ENCODE measurements at places on chromosomes 2 and 18.
A peak's percentile ranks its signal among the peaks of the same experiment; 100 is the strongest.

DNA sequence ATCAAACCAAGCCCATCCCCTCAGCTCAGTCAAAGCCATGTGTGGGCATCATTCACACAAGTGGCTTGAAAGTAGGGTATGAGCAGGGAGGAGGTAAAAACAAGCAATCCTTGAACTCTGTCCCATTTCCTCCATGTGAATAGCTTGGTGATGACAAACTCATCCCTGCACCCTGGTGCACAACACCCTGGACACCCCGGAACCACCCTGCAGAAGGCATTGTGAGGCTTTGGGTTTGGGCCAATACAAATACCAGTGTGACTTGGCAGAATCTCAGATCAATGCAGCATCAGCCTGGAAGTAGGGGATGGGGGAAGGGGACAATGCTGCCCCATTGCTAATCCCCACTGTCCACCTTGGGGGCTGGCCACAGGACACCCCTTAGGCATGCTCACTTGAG lies 28.6 kb downstream of the TGFA start:
- DNase-seq = no peak

GRCh38 chr2:193891023-193891422 lies 1696.3 kb upstream of the TMEFF2 start:
- no peak for DNase-seq

- no peak for DNase-seq
Observed at GRCh38 chr2:156019341-156019740, 313.2 kb downstream of the NR4A2 start.

- no peak for DNase-seq
Observed at GRCh38 chr2:182921234-182921633, 54.8 kb upstream of the FRZB start.

DNA sequence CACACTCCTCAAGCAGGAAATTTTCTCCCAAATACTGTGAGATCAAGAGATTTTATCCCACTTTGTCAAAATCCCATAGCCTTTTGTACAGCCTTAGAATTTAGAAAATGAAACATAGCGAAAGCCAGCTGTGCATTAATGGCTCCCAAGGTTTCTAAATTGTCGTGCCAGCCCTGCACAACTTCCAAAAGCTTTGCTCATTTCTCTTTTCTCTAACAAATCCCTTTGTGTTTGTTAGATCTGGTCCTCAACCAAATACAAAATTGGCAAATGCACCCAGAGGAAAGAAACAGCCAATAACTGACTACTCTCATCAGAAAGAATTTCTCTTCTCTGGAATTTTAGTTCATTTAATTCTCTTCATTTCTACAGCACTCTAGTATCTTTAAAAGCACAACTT lies 361.1 kb downstream of the INSIG2 start:
- DNase-seq = no peak

GRCh38 chr18:38644875-38645641 lies 1079.5 kb upstream of the CELF4 start:
- no peak for DNase-seq

DNA sequence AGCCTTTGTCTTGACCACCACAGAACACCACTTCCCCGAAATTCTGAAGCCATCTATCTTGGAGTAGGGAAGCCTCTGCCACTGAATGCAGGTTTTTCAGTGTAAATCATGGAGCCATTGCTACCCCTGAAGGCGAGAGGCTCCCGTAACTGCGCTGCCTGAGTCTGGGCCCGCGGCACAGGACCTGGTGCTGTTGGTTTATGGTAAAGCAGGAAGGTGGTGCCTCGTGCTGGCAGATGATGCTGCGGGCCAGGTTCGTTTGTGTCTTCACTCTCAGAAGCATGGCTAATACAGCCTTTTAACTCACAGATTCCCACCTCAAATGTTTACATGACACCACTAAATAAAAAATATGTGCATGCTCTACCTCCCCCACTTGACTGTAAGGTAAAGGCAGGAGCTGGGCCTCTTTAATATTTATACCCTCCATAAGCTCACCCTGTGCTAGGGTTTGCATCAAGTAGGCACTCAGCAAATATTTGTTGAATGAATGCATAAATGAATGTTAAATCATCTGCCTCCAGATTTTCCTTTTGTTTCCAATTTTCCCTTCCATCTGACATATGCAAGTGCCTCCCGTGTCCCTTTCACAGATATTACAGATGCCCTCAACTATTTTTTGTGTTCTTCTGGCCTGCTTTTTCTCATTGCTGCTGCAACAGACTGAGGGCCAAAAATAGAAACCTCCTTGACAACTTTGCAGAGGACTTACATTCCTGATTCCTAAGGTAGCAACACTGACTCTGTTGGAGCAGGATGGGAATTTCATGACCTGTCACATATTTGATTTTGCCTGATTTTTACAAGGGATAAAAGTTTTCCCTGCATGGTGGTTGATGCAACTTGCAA lies 83.5 kb upstream of the CPO start:
- DNase-seq = no peak

DNA sequence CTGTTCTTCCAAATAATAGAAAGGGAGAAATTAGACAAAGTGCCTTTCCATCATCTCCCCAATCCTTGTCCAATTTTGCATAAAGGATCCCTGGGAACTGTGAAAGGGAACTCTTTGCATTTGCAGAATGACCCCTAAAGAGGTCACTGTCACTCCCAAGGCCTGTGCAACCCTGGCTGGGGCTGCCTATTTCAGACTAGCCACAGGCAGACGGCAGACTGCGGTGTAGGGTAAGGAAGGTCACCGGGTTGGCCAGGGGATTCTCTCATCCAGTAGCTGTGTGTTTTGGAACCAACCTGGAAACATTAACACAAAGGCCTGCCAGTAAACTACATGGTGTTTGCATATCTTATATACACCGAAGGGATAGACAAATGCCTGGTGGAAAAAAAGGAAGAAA lies 818.7 kb downstream of the BCL11A start:
- no peak for DNase-seq

- no peak for DNase-seq
Observed at GRCh38 chr2:207265869-207266268, 100.1 kb upstream of the KLF7 start.

DNA sequence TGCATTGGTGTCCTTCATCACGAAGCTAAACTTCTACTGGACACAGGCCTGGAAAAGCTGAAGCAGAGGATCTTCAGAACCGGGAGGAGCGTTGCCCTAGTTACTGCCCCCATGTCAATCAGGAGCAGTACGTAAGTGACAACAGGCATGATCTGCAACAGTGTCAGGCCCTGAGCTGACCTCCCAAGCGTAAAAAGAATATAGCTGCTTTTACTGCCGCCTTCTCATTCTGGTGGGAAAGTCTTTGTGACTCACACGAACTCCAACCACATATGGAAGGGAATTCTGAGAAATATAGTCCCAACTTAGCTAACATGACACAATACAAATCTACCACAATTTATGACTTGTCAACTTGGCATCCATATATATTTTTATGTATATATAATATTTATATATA lies 1007.7 kb upstream of the CDH2 start:
- DNase-seq = no peak

DNA sequence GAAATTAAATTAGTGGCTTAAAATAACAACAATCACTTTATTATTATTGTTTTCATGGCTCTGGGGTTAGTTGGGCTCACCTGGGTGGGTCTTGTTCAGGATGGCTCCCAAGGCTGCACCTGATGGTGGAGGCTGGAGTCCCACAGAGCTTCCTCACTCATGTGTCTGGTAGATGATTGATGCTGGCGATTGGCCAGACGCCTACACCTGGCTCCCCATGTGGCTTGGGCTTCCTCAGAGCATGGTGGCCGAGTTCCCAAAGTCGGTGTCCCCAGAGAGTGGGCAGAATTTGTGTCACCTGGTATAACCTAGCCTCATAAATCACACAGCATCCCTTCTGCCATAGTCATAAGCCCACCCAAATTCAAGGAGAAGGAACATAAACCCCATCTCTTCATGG lies 18.2 kb downstream of the DBI start:
- no peak for DNase-seq

GRCh38 chr2:20145497-20146193 lies 79.3 kb downstream of the SDC1 start:
- no peak for DNase-seq

- peak; percentile 30 for DNase-seq
Observed at GRCh38 chr2:70258532-70258875, 567 bp downstream of the PCYOX1 start.

All from right lung (tissue), 10 donors.